ENCODE measurements at places on chromosomes 16 and 17.

- DNase-seq = no peak
Measured at GRCh38 chr16:58537124-58537906, 22.0 kb downstream of the SETD6 start.

DNA sequence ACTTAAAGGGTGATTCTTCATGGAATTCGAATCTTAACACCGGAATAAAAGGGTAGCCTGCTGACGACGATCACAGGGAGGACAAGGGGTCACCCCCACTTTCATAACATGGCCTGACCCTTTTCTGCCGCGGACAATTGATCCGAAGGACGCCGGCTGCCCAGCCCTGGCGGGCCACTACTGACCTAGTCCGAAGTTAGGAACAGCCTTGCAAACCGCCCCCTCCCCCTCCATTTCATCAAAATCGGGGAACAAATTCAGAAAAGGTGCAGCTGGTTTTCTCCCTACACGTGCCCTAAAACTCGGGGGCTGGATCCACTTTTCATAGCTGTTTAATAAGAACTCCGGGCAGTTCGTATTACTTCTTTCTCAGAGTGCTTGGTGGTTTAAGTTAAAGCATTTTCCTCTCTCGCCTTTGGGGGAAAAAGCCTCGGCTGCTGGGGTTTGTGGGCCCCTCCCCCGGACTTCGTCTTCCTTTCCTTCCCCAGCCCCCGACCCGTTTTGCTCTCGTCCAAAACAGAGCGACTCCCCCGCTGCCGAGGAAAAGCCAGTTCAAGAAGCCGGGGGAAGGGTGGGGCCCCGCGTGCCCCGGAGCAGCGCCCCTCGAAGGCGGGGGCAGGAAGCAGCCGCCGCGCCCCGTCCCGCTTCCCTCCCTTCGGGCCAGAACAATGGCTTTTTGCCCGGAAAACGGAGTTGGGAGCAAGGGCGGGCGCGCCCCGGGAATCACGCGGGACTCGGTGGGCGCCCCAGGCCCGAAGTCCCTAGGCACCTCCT is 641 bp upstream of the CBX2 start:
- DNase-seq = no peak

GRCh38 chr17:49450735-49451134 is 36.1 kb upstream of the PHB1 start:
- DNase-seq = no peak

DNA sequence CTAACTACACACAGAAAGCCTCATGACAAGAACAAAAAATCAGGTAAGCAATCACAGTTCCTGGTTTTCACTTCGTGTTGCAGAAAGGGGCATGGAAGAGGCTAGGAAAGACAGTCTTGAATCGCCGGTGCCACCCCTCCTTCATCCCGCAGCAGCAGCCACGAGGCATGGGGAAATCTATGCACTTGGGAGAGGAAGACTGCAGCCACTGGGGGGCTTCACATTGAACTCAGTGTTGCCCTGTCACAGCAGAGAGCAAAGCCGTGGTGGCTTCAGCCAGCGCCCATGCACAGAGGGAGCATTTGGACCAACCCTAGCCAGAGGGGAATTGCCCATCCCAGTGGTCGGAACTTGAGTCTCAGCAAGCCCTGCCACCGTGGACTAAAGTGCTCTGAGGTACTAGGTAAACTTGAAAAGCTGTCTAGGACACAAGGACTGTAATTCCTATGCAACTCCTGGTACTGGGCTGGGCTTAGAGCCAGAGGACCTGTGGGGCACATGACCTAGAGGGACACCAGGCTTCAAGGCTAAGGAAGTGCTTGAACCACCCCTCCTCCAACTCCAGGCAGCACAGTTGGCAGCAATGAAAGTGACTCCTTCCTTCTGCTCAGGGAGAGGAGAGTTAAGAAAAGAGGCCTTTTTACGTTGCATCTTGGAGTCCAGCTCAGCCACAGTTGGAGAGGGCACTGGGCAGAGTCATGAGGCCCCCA is 35.2 kb upstream of the ATP2C2 start:
- no peak for DNase-seq

- DNase-seq = no peak
Measured at GRCh38 chr17:75118307-75118706, 8.5 kb downstream of the ARMC7 start.

- DNase-seq = no peak
Measured at GRCh38 chr17:57553991-57554825, 190.9 kb downstream of the CCDC182 start.

DNA sequence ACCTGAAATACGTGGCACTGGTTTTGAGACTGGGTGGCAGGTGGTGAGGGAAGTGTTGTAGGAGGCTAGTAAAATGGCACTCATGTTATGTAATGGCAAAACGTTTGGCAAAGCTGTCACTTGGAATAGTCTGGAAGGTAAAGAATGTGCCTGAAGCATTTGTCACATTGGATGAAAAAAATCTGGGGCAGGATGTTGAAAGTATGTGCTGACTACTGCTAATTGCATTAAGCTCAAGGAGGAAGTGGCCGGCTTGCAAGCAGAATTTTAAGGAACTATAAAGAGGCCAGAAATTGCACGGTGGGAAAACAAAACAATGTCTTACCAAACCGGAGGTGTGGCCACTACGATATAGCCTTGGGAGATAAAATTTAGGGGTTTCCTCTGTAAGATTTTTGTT is 26.6 kb upstream of the NLRP1 start:
- no peak for DNase-seq

- peak; percentile 36 for DNase-seq
Measured at GRCh38 chr16:67415872-67416793, at the start of gene ZDHHC1. ZDHHC1 (minus strand) TSS chr16:67416477; CDS start chr16:67407775, 8,702 bp downstream.

DNA sequence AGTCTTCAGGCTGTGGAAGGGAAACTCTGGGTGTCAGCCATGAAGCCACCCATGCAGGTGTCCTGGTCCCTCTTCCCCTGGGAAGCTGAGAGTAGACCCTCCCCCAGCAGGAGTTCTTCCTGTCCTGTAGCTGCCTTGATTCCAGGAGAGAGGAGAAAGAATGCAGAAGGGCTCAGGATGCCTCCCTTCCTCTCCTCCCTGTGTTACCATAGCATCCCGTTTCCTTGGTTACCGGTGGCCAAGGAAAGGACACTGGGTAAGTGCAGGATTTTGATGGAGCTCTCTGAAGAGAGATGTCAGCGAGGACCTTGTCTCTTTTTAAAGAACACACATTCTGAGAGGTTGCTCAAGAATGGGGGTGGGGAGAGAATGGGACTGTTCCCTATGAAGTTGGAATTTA is 304.1 kb upstream of the N4BP1 start:
- DNase-seq = no peak

DNA sequence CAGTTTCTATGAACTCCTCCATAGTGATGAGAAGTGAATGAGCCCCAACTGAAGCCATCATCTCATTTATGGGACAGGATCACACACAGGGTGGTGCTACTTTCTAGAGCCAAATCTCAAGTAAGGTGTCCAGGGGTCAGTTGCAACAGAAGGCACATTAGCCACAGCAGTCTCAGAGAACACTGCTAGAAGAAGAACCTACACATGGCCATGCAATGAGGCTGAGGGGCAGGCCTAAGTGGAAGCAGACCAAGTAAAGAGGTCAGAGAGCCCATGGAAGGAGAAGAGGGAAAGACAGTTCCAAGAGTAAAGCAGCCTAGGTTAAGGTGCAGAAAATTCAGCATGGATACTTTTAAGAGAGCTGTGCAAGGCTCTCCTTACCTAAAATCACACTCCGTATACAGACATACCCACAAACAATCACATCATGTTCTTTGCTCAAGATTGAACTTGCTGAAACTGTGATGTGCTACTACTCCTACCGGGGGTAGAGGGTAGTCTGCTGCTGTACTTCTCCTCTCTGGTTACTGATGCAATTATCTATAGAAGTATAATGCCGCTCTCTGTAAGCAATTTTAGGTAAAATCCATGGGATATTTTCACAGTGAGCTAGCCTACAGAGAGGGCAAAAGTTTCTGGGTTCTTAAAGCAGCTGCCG is 1.7 kb downstream of the ABCA8 start:
- no peak for DNase-seq

GRCh38 chr17:76551685-76552084 is 11.8 kb downstream of the PRCD start:
- DNase-seq = no peak

DNA sequence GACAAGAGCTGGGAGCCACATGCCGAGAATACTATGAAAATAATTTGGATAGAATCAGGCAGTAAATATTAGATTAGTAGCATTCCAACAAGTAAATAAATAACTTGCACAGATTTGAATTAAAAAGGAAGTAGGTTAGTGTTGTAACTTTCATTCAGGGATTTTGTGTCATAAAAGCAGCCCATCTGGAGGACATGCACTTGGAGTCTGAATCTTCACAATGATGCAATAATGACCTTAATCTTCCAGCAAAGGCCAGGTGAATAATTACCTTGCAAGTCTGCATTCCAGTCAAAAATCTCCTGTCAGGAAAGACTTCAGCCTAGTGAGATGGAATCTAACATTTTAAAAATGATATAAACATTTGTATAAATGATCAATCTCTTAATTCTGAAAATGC is 518.1 kb downstream of the KCNJ2 start:
- DNase-seq = no peak

GRCh38 chr16:13453938-13454553 is 465.9 kb upstream of the ERCC4 start:
- peak; percentile 34 for DNase-seq

DNA sequence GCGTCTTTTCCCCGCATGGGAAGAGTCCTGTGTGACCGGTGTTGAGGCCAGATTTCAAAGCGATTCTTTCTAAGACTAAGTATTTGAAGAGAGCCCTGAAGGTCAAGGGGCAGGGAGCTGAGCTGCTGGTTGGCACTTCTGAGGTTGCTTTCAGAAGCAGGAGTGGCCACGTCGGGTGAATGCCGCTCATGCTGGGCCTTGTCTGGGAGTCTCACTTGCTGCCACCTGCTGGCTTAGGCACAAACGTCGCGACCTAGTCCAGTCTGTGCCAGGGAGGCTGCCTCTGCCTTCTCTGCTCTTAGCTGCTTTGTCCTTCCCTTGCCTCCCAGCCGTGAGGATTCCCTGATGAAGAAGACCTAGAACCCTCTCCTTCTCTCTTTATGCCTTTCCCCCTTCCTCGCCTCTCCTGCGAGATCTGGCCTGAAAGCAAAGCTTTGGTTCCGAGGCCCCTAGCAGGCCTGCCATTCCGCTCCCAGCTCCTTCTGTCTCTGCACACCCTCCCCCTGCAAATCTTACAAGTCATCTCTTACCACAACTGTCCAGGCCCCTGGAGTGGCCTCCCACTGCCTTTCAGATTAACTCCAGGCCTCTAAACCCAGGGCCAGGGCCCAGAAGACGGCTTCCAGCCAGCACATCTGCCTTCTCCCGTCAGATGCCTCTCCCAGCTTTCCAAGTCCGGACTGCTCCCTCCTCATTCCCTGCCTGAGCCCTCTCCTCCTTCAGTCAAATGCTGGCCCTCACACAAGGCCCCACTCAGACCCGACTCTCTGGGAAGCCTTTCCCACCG is 11.4 kb downstream of the CTNS start:
- no peak for DNase-seq

DNA sequence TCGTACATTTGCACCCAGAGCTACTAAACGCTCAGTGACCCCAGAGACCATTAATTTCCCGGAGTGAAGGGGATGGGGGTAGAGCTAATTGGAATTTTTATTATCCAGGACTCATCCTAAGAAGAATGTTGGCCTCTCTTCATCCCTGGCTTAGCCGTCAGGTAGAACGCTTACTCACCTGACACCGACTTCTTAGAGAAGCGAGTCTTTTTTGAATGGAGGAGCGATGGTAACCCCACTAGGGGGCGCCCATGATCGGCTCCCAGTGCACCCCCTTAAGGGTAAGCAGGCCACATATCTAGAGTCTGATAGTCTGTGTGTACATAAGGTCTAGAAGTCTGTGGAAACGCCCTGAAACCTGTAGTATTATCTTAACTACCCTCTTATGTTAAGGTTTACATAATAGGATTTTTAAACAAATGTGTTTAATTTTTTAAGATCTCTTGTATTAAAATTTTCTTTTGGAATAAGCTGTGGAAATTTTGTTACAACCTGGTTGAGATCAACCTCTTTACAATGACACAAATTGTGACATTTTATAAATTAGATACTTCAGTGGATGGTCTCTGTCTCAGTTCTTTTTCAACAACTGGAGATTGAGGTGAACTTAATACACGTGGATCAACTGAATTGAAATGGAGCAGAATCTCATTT is 229.8 kb downstream of the CPPED1 start:
- DNase-seq = peak; percentile 5

- DNase-seq = no peak
Measured at GRCh38 chr17:81511804-81512561, 616 bp downstream of the ACTG1 start.

GRCh38 chr16:10590342-10590741 is 9.9 kb upstream of the EMP2 start:
- DNase-seq = no peak

DNA sequence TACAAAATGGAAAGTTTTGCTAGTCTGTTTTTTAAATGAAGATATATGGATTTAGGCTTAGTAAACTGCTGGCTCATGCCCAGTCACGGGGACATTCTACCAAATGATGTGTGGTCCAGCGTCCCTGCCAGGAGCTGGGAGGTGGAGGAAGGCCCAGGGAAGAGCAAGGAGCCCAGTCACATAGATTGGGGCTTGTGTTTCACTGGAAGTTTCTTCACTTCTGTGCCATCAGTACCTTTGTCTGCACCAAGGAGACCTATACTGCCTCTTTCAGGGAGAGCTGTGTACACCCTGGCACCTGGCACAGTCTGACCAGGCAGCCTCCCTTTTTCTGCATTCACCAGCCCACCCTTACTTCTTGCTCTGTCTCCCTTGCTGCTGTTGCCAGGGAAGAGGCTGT is 32.6 kb upstream of the ERN1 start:
- DNase-seq = no peak

GRCh38 chr17:9968881-9969280 is 63.8 kb upstream of the RCVRN start:
- no peak for DNase-seq

DNA sequence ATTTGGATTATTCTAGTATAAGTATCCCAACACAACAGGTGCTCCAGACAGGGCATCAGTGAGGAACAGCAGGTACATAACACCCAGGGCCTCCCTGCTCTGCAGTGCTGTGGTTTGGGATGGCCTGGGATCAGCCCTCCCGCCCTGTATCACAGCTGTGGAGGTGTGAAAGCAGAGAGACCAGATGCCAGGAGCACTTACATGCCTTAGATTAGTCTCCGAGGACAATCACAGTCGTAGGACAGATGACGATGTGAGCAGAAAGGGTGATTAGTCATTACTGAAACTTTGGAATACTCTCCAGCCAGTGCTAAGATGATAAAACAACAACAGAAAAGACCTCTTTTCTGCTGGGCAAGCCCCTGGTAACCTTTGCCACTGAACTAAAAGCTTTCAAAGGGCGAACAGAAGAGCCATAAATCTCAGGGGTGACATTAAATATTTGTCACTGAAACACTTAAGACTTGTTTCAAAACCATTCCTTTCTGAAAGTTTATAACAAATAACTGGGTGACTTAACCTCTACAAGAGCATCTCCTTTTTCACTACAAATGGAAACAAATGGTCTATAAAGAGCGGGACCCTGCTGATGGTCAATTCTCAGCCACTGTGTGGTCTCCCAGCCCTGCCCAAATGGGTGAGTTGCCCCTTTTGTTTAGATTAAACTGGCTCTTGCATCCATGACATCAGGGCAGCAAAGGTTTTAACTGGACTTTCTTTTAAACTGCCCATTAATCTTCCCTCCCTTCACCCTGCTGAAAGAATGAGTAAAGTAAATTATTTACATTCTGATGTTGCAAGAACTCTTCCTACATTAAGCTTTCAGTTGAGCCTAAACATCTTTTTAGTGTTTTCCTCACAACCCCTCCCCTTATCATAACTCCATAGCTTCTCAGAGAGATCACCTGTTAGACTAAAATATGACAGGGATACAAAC is 183.1 kb upstream of the COX10 start:
- DNase-seq = no peak

GRCh38 chr17:61928101-61928436 is 287 bp upstream of the INTS2 start:
- no peak for DNase-seq

- no peak for DNase-seq
Measured at GRCh38 chr17:12358477-12358876, 307.2 kb upstream of the MYOCD start.

All from GM04504 (cell line).